ENCODE measurements at places on chromosomes 2 and 18.
A peak's percentile ranks its signal among the peaks of the same experiment; 100 is the strongest.

DNA sequence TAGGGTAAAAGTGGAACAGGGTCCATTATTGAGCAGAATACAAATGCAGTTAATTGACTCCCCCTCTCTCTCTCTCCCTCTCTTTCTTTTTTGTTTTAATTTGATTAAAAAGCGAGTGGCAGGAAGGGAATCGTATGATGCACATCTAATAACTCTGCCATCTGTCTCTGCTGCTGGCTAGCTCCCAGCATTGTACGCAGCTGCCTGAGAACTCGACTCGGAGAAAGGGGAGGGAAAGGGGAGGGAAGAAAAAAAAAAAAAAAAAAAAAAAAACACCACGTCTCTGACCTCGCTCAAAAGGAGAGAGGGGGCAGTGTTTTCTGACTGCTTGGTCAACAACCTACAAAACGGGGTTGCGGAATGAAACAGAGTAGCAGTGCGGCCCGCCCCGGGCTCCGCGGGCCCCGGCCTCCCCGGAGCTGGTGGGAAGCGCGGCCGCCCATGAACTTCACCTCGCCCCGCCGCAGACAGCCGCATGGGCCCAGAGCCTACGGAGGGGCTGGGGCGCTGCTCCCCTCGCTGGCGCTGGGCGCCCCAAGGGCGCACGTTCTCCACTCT lies 265.7 kb downstream of the TCF4 start:
- DNase-seq, result no peak

GRCh38 chr2:209331291-209331844 lies 92.5 kb upstream of the MAP2 start:
- DNase-seq, result no peak

DNA sequence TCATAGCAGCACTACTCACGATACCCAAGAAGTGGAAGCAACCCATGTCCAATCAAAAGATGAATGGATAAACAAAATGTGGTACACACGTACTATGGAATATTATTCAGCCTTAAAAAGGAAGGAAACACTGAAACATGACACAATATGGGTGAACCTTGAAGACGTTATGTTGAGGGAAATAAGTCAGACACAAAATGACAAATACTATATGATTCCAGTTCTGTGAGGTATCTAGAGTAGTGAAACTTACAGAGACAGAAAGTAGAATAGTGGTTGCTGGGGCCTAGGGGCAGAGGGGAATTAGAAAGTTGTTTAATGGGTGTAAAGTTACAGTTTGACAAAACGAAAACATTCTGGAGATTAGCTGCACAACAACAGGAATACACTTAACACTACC lies 24.7 kb downstream of the TLK1 start:
- DNase-seq, result peak; percentile 31

GRCh38 chr2:136297312-136297711 lies 179.4 kb upstream of the CXCR4 start:
- DNase-seq, result no peak

- DNase-seq, result no peak
These were observed 28.5 kb downstream of the GALNT14 start for GRCh38 chr2:31109633-31110192.

GRCh38 chr18:24000613-24001490 lies 13.7 kb upstream of the TTC39C start:
- no peak for DNase-seq

DNA sequence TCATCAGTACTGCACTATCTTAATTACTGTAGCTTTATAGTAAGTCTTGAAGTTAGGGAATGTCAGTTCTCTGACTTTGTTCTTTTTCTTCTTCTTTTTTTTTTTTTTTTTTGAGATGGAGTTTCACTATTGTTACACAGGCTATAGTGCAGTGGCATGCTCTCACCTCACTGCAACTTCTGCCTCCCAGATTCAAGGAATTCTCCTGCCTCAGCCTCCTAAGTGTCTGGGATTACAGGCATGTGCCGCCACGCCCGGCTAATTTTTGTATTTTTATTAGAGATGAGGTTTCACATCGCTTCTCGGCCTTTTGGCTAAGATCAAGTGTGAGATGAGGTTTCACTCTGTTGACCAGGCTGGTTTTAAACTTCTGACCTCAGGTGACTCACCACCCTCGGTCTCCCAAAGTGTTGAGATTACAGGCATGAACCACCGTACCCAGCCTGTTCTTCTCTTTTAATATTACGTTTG lies 41.9 kb upstream of the TANC1 start:
- DNase-seq, result no peak

GRCh38 chr2:174516501-174517378 lies 29.9 kb upstream of the GPR155 start:
- DNase-seq, result no peak

GRCh38 chr2:153819074-153819473 lies 52.6 kb upstream of the GALNT13 start:
- no peak for DNase-seq

GRCh38 chr2:169702996-169703395 lies 8.7 kb downstream of the PHOSPHO2 start:
- DNase-seq, result no peak

DNA sequence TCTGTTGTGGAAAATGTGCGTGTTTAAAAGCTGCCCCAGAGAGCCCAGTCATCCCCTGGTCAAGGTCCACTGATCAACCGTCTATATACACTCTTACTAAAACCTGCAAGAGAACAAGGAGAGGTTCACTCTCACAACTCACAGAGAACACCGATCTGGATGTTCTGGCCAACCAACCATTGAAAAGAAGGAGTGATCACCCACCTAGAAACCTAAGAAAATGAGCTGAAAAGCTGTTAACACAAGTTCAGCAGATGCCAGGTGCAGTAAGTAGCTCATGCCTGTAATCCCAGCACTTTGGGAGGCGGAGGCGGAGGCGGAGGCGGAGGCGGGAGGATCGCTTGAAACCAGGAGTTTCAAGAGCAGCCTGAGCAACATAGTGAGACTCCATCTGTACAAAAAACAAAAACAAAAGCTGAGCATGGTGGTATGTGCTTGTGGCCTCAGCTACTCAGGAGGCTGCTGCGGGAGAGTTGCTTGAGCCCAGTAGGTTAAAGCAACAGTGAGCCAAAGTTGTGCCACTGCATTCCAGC lies 14.5 kb downstream of the ATG16L1 start:
- no peak for DNase-seq

DNA sequence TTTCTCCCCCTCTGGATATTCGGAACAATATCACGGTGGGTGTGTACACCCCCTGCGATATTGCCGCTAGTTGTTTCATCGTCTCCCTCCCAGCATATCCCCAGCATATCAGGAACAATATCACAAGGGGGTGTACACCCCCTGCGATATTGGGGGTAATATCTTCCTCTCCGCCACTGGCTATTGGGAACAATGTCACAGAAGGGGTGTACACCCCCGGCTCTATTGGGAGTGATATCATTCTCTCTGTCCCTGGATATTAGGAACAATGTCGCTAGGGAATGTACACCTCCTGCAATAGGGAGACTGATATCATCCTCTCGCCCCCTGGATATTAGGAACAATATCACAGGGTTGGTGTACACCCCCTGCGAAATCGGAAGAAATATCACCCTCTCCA lies 1932.0 kb downstream of the SUCLG1 start:
- no peak for DNase-seq

DNA sequence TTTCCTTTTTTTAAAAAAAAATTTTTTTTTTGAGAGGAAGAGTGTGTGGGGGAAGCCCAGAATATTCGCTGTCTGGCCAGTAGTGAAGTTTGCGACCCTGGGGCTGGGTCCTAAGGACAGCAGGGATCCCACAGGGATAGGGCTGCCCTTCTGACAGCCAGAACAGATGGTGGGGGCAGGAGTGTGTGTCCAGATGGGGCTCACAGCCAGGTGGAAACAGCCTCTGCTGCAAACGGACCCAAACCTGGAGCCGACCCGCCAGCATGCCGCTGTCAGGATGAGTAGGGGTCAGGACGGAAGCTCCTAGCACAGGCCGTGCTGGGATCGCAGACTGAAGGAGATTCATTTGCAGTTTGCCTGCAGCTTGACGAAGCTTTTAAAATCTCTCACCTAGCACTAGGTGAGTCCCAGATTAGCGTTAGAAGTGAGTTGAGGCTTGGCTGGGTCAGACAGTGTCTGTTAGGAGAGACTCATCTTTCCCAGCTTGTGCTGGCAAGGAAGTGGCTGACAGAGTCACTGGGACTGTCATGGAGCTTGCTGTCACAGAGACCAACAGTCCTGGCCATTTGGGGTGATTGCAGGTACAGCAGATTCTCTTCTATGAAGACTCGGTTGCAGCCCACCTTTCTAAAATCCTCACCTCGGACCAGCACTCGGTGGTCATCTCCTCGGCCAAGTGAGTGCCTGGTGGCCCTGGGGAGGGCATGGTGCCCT lies 93.4 kb downstream of the DGKD start:
- DNase-seq, result no peak

DNA sequence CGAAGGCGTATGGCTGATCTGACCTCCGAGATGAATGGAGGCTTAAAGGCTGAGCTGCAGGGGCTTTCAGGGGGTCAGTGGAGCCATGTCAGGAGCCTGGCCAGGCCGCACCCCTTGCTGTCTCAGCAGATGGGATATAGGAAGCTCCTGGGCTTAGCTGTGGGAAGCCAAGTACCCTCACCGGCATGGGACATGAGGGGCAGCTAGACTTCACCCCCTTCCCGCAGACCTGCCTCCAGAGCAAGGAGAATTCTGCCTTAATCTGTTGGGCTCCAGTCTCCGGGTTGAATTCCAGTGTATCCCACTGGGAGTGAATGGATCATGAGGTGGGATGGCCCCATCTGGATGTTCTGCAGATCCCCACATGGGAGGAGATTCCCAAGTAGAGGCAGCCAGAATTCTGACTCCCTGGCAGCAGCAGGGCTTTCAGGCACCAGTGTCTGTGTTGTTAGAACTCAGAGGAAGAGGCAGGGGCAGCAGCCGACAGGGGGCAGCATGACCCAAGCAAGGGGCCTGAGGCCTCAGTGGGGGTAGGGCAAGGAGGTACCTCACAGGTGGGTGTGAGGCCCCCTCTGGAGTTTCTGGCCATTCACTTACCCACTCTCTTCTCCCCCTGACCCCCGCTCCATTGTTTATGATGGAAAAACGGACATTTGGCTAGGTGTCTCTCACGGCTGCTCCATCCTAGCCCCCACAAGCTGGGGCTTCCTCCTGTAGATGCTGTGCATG lies 19.1 kb downstream of the CAPG start:
- DNase-seq, result peak; percentile 57

DNA sequence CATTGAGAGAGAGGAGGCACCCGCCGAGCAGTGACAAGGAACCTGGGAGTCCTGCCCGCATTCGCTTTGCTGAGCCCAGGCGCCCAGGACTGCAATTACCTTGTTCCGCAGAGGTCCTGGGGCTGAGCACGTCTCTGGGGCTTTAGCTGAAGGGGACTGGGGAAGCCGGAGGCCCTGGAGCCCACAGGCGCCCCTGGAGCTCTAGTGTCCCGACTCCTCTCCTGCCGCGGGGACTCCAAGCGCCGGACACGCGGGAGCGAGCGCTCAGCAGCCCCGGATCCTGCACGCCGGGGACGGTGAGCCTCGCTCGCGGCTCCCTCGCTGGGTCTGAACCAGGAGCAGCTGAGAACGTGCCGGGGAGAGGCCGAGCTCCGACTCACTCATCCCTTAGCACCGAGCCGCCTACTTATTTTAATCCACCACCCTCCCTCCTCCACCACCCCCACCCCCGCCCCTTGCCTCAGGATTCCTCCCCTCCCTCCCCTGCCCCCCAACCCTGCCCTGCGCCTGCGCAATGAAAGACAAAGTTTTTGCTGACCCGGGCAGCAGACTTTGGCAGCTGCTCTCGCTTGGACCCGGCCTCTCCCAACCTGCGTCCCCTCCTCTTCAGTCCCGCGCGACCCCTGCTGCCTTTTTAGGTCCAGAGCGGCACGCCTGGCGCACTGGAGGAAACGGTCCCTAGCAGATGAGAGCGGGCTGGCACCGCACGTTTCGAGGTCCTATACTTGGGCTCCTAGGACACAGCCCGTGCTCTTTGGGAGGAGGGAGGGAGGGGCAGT lies at the start of gene OSR1:
OSR1 (minus strand) TSS at position 382 of the 779 bp plus-strand sequence. CDS start 4,818 bp downstream, outside the sequence.
- DNase-seq, result no peak

DNA sequence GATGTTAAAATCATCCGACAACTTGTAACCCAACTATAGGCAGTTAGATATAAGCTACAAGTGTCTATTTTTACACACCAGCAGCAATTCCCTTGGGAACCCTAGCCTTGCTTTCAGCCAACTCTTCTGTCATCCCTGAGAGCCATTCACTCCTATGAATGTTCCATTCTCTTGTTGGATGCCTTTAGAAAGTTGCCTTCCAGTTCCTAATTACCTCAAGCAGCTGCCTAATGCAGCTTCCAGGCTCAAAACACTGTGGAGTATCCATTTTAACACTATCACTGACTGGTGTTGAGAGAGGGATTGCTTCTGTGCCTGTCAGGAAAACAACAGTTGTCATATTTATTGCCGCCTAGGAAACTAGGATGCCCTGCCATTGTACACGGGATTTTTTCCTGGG lies 402.0 kb upstream of the ACVR2A start:
- no peak for DNase-seq

DNA sequence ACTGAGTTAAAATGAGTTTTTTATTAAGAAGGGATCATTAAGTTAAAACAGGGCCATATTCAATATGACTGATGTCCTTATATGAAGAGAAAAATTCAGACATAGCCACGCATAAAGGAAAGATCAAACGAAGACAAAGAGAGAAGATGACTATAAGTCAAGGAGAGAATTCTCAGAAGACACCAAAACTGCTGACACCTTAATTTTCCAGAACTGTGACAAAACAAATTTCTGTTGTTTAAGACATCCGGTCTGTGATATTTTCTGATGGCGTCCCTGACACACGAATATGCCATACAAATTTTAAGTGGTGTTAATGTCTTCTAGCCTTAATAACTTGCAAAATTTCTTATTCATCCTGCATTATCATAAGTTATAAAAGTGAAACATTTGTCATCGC lies 1325.2 kb upstream of the DDX18 start:
- DNase-seq, result no peak

DNA sequence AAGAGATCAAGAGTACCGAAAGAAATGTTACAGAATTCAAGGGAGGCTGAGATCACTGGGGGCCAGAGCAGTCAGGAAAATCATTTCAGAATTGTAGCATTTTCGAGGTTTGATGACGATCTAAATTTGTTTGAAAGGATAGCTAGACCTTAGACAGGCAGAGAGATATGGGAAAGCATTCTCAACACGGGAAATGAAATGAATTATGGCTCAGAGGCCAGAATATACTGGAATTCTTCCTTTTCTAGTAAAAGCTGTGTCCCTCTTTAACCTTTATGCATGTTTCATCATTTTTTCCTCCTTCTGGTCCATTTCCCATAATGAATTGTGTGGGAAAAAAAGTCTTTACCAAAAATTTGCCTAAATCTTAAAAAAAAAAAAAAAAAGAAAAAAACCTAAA lies 78.8 kb downstream of the NABP1 start:
- no peak for DNase-seq

GRCh38 chr2:220892018-220892634 lies 680.0 kb downstream of the EPHA4 start:
- DNase-seq, result no peak

- peak; percentile 49 for DNase-seq
These were observed 145.9 kb downstream of the CCDC74A start for GRCh38 chr2:131673400-131674173.
